ENCODE measurements at places on chromosomes 4 and X.

- no peak for DNase-seq
Measured at GRCh38 chr4:142777045-142777743, 68.9 kb downstream of the INPP4B start.

GRCh38 chrX:2640436-2641150 lies 50.5 kb upstream of the CD99 start:
- no peak for DNase-seq

- DNase-seq = no peak
Measured at GRCh38 chr4:44848466-44848865, 122.1 kb upstream of the GNPDA2 start.

GRCh38 chr4:22458098-22458497 lies 57.8 kb downstream of the ADGRA3 start:
- DNase-seq = no peak

- no peak for DNase-seq
Measured at GRCh38 chrX:21974011-21974385, 33.5 kb downstream of the SMS start.

- no peak for DNase-seq
Measured at GRCh38 chrX:120251471-120252011, 929 bp downstream of the ZBTB33 start.

DNA sequence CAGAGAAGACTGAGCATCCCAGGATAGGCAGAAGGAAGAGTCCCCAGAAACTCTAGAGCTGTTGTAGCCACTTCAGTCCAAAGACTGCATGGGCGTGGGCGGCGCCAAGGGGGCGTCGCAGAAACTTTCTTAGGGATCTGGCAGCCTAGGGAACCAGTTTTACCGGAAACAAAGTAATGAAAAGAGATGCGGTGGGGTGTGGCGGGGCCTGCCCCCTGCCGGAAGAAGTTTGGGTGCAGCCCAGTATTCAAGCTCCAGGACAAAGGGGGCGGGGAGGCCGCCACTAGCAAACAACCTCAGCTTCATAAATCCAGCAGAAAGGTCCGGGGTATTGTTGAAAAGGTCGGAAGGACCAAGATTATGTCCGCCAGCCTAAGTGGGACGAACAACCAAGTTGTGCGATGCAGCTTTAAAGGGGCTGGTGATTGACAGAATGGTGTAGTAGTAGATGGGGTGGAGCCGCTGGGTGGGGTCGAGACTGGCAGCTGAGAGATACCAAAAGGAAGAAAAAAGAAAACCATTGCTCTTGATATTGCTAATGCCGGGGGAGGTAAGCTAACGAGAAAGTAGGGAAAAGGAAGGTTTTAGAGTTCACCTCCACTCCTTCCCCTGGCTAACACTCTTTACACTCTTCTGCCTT lies 190.5 kb downstream of the RRAGB start:
- DNase-seq = peak; percentile 28

DNA sequence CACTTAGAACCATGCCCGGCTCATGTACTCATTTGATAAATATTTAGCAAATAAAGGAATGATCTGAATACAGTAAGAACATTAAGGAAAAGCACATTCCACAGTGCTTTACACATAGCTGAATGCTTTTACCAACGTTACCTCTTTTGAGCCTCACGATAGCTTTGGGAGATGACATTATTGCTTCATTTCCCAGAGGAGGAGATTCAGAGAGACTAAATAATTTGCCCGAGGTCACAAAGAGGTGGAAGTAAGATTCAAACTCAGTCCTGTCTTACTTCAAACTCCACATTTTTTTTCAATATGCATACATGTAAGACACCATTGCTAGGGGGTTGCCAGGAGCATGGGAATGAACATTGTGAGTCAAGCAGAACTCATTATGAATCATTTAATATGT lies 538.5 kb downstream of the BCOR start:
- DNase-seq = no peak

- DNase-seq = no peak
Measured at GRCh38 chr4:165721815-165722214, 151.2 kb upstream of the TLL1 start.

GRCh38 chrX:37701588-37701987 lies 16.0 kb downstream of the XK start:
- DNase-seq = no peak

Data from stimulated activated CD4-positive, alpha-beta T cell treated with anti-CD3 and anti-CD28 coated beads, Interleukin-12 subunit alpha, Interleukin-12 subunit beta, amount 100 ng/mL, for 48 hours (primary cell).